ENCODE measurements at places on chromosomes 13 and 19.

- DNase-seq = no peak
Observed at GRCh38 chr19:42335374-42335936, 10.0 kb downstream of the MEGF8 start.

DNA sequence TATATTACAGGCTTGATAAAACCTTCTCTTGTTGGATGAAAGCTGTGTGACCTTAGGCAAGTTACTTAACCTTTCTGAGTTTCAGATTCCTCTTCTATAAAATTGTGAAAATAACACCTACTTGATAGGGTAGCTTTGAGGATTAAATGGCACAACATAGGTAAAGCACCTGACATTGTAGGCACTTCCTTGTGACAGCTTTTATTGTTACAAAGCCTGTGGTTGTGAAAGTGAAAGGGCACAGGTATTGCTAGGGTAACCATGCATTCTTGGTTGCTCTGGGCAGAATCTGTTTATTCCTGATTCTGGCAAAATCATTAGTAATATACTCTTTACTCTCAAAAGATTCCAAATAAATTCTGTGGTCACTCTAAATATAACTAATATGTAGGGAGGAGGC lies 493.4 kb downstream of the OLFM4 start:
- DNase-seq = no peak

- DNase-seq = no peak
Observed at GRCh38 chr13:20558982-20559381, 8.0 kb upstream of the IFT88 start.

DNA sequence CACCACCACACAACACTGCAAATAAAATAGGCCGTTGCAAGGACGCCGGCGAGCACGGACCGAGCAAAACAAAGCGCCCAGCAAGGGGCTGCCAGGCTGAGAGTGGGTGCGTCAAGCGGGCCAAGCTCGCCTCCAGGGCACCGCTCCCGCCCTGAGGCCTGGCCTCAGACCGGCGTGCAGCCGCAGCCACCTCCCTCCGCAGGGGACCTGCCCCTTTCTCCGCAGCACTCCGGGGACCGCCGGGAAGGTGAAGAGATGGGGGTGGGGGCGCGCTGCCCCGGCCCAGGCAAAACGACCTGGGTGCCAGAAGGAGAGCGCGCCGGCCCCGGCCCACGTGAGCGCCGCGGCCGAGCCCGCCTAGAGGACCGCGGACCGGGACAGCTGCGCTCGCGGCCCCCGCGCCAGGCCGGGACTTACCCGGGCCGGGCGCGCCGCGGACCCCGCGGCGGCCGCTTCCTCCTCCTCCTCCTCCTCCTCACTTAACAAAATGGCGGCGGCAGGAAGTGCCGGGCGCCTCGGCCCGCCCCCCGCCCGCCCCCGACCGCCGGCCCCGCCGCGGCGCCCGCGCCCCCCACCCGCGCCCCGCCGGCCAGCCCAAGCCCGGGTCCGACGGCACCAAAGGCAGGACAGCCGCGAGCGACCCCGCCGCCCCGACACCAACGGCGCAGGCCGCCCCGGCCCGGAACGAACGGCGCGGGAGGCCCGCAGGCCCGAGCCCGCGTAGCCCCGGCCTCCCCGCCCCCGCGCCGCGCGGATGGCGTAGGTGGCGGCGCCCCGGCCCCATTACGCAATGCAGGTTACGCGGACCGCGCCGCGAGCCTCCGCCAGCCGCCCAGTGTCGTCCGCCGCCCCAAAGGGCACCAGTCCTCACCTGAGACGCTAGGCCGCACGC lies 674 bp downstream of the BRD4 start:
- peak; percentile 65 for DNase-seq

DNA sequence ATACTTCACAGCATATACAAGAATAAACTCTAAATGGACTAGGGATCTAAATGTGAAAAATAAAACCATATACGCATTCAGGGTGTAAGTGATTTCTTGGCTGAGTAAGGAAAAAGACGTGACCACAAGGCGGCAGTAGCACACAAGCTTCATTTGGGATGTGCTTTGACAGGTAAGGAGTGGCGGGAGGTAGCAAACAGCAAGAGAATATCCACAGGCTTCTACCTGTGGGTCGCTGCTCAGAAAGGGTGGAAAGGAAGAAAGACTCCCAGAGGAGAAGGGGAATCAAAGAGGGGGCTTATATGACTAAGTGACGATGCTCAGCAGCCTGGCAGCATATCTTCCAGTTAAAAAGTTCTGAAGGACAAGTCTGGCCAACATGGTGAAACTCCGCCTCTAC lies 2.5 kb upstream of the ZNF121 start:
- DNase-seq = peak; percentile 72

DNA sequence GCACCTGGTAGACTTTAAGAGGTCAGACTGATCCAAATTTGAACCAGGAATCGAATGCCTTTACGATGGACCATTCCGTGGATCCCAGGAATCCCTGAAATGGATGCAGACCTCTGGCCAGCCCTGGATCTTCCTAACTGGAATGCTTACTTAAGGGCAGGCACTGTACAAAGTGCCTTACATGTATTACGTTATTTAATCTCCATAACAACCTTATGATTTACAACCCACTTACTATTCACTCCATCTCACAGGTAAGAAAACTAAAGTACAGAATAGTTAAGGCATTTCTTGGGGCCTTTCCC lies 93.6 kb downstream of the HSPH1 start:
- no peak for DNase-seq

- no peak for DNase-seq
Observed at GRCh38 chr13:20719783-20720182, 16.3 kb downstream of the IL17D start.

DNA sequence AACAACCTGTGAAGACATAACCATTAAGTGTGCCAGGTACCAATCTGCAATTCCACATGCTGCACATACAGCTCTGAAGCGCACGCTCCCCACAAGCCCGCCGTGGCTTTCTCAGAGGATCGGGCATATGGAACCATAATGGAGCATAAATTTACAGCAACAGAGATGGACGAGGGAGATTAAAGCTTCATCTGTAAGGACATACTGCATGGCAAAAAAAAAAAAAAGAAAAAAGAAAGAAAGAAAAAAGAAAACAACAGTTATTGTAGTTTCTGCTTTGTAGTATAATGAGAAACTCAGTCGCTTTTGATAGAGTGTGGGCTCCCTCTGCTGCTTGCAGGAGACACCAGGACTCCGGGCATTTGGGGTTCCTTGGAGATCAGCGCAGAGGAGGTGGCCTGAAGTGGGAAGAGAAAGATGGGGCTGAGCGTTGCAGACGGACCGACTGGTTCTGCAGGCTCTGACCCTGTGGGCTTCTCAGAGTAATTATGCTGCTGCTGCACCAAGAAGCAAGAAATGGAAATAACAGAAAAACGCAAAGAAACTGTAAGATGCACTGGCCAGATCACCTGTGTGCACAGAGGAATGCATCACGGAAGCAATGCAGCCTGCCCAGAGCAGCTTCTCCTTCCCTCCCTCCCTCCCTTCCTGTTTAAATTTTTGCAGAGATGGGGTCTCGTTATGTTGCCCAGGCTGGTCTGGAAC lies 10.8 kb upstream of the PDCD5 start:
- DNase-seq = no peak

DNA sequence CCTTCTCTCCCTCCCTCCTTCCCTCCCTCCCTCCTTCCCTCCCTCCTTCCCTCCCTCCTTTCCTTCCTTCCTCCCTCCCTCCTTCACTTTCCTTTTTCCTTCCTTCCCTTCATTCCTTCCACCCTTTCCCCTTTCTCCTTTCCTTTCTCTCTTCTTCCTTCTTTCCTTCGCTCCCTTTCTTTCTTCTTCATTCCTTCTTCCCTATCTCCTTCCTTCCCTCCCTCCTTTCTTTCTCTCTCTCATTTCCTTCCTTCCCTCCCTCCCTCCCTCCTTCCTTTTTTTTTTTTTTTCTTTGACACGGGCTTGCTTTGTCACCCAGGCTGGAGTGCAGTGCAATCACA lies 105.5 kb downstream of the IER2 start:
- DNase-seq = no peak

DNA sequence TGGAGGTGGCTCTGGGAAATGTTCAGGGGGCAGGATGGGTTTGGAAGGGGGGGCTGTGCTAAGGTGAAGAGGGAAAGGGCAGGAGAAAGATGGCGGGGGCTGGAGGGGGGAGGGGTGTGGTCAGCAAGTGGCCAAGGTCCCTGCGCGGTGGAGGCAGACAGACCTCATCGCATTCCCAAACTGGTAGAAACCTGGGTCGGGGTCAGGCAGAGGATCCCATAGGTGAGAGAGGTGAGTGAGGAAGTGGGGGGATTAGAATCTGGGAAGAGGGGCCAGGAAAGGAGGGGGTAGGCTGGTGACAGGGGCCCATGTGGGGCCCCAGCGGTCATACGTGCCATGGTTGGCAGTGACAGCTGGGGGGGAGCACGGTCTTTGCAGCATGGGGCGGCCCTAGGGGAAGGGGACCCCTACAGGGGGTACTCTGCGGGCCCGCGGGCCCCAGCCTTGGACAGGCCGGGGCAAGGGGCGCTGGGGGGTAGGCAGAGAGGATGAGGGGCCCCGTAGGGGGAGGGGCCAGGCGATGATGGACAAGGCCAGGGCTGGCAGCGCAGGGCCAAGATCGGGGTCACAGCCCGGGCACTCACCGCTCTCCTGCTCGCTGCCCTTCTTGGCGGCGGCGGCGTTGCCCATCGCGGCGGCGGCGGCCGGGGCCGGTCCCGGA lies 514 bp downstream of the PRKACA start:
- no peak for DNase-seq

DNA sequence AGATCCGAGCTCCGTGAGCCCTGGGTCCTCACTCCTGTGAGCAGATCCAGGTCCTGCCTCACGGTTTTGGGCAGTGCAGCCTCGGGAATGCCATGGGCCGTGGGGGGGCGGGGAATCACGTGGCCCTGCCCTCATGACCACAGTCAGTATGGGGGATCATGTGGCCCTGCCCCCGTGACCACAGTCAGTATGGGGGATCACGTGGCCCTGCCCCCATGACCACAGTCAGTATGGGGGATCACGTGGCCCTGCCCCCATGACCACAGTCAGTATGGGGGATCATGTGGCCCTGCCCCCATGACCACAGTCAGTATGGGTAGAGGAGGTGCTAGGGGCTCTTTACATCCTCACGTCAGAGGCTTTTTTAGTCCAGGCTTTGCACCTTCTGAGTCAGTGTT lies 64.3 kb upstream of the F7 start:
- DNase-seq = no peak

DNA sequence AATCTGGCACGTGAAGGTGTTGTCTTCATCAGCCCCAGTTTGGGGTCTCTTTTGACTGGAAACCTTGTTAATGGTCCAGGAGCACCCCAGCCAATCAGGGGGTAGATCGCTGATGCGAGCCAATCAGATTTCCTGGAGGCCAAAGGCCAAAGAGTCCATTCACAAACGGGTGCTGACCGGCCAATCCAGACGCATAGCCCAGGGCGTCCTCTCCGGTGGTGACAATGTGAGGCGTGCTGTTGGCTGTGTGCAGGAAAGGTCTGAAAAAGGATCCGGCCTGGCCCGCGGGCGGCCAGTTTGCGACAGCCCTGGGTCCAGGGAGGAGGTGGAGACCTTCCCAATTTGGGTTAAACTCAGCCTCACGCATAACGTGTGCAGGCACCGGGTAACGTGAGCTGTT lies 3.1 kb downstream of the MAST3 start:
- DNase-seq = no peak

GRCh38 chr13:93224535-93224934 lies 2.1 kb upstream of the GPC6 start:
- no peak for DNase-seq

GRCh38 chr19:36604656-36605100 lies 435 bp upstream of the ZNF382 start:
- DNase-seq = peak; percentile 85

- DNase-seq = peak; percentile 15
Observed at GRCh38 chr13:77429320-77430142, 102.6 kb upstream of the MYCBP2 start.

DNA sequence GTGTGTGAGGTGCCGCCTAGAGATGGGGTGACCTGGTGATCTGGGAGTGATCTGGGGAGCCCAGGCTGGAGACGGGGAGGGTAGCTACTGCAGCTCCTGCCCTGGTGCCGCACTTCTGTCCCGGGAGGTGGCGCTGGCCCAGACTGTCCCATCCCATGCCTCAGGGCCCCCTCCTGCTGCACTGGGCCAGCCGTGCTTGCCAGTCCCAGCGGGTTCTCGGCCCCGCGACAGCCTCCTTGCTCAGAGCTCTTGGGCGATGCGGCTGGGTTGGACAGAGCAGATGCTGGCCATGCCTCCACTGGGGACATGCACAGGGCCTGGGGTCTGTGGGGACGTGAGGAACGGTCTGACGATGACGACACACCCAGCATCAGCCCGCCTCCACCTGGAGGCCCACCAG lies 2.5 kb downstream of the RAX2 start:
- no peak for DNase-seq

- peak; percentile 78 for DNase-seq
Observed at GRCh38 chr19:37506387-37507166, at the start of gene ZNF793. Gene ZNF793, plus strand, starts transcription at chr19:37506939. Its CDS starts 16,501 bp downstream, at chr19:37523440.

GRCh38 chr13:111521030-111521429 lies 200.6 kb downstream of the TEX29 start:
- DNase-seq = no peak

All from stimulated activated CD4-positive, alpha-beta T cell treated with anti-CD3 and anti-CD28 coated beads, Interleukin-12 subunit alpha, Interleukin-12 subunit beta, amount 100 ng/mL, for 4 hours (primary cell).